ENCODE measurements at places on chromosomes 13 and 19.

GRCh38 chr19:33780251-33780650, 16.4 kb upstream of the KCTD15 start:
- DNase-seq, result no peak

DNA sequence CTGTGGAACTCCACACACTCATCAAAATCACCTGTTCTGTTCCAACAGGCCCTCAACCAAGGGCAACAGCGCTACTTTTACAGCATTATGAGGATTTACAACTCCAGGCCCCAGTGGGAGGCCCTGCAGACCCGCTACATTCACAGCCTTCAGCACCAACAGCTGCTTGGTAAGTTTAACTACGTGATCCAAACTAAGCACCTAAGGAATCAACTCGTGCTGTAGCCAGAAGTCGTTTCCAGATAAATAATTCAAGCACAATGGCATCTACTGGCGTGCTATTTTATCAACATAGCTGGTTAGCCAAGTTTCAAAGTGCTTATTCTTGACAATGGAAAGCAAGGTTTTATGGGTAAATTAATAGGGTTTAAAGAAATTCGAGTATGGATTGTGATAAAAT, 5.3 kb downstream of the FAM216B start:
- no peak for DNase-seq

DNA sequence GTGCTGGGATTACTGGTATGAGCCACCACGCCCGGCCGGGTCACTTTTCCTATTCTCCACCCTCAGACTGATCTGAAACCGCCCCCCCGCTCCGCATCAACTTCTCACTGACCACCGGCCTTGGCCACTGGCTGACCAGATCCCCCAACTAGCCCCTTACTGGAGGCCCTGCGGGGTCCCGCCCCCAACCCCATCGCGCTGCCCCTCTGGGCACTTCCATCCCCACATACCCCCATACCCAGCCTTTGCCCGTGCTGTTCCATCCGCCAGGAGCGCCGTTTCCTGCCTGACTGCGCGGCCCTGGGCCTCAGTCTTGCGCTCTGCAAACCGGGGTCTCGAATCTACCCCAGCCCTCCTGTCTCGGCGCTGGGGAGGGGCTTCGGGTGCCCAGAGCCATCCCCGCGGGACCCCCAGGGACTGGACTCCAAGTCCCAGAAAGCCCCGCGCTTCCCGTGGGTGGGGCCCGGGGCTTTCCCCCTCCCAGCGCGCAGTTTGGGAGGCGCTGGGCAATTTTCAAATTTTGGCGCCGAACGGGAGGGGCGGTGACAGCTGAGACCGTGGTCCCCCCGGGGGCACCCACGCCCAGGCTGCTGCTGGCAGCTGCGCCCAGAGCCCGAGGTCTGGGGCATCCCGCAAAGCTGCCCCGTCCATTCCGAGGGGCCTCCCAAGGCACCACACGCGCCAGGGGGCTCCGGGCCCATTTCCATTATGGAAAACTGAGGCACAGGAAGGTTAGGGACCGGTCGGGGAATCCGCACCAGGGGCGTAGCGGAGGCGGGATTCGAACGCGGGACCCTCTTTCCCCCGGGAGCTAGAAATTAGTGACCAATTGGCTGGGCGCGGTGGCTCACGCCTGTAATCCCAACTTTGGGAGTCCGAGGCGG, 5.2 kb upstream of the LMNB2 start:
- DNase-seq, result peak; percentile 94

DNA sequence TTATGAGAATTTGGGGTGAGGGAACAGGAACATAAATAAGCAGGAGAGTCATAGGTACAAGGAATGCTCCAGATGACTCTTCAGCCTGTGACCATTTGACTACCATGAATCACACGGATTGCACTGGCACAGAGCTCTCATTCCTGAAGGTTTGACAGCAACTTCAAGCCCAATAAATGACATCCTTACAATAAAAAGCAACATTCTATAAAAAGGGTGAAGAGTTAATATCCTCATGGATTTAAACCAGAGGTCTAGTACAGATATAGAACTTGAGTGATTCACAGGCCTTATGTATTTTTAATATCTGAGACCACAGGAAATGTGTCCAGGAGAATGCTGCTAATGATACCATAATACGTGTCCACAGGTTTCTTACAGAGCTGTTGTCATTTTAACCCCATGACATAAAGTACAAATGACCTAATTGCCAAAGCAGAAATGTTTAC, 158.1 kb downstream of the IRS2 start:
- no peak for DNase-seq

DNA sequence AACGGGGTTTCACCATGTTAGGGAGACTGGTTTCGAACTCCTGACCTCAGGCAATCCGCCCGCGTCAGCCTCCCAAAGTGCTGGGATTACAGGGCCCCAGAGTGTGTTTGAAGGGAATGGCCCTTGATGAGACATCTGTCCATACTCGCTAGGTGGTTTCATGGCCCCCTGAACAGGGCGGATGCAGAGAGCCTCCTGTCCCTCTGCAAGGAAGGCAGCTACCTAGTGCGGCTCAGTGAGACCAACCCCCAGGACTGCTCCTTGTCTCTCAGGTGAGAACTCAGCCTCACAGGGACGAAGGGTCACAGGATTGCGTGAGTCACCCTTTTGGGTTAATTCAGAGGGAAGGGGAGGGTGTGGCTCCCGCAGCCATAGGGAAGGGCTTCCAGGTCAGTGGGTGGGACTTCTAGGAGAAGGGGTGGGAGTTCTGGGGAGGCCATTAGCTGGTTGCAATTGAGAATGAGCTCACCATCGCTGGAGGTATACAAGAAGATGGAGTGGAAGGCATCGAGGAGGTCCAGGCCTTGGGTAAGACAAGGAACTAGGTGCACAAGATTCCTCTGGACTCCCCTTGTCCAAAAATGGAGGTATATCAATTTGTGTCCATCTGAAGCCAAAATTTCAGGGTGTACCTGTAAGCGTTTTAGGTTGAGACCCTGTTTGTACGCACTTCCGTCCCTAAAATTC, 9.2 kb downstream of the SHD start:
- no peak for DNase-seq

- DNase-seq, result no peak
Observed at GRCh38 chr13:46617229-46617721, 64.3 kb downstream of the LRCH1 start.

DNA sequence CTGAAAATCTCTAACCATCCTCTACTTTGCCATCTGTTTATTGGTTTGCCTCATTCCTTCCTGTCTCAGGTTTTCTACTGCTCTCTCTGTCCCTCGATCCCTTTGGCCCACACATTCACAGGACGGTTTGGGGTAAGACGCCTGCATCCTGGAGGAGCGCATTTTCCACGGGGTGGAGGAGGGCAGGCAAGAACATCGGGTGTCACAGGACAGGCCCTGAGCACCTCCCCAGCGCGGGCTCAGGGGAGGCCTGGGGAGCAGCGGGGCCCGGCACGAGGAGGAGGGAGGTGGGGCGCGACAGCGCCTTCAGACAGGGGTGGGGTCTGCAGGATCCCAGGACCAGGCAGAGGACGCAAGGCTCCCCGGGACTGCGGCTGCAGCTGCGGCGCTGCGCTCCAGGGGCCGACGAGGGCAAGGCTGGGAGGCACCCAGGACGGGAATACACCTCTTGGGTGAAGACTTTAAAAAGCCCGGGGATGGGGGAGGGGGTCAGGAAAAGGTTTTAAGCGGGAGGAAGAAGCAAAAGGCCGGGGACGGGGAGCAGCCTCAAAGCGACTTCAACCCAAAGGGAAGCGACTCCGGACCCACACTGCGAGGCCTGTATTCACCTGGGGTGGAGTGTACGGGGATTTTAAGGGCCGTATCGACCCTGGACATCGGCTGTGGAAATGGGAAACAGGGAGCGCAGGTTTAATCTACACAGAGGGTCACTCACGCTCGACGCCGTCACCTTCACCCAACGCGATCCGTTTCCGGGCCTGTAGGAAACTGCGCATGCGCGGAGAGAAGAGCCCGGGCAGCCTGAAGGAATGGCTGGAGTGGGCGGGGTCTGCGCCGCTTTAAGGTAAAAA, at the start of gene ZNF415:
Gene ZNF415, minus strand, starts transcription at position 770 of the 851 bp plus-strand sequence. CDS start 10,234 bp downstream, outside the sequence.
- peak; percentile 80 for DNase-seq

- DNase-seq, result no peak
Observed at GRCh38 chr19:8463365-8463764, 18.6 kb downstream of the HNRNPM start.
